A549 (cell line): ENCODE measurements at places on chromosomes 1 and 21.

GRCh38 chr1:10082785-10083479 is 50.2 kb downstream of the UBE4B start:
- no peak for DNase-seq

DNA sequence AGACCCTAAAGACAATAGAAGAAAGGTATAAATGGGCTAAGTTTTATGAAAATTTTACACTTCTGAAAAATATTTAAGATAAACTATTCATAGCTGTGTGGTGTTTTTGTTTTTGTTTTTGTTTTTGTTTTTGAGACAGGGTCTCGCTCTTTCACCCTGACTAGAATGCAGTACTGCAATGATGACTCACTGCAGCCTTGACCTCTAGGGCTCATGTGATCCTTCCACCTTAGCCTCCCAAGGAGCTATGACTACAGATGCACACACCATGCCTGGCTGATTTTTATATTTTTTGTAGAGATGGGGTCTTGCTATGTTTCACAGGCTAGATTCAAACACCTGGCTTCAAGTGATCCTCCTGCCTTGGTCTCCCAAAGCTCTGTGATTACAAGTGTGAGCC is 66.6 kb downstream of the PUM1 start:
- DNase-seq: no peak

DNA sequence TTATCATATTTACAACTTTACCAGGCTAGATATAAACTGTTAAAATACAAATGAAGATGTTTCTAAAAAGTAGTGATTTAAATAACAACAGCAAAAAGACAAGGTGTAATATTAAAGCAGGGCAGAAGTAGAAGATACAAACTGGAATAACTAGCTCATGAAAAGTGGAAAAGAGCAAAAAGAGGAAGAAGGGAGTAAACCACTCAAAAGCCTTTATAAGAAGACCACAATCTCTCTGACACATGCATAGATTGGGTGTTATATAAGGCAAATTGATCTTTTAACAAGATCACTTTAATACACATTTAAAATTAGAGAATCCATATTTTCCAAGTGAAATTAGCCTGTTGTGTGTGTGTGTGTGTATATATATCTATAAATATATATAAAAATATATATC is 5.0 kb downstream of the DENND1B start:
- no peak for DNase-seq

- DNase-seq: no peak
These were observed 10.0 kb upstream of the ASCL5 start for GRCh38 chr1:201137024-201137392.

GRCh38 chr1:183537405-183537804 is 52.9 kb downstream of the NCF2 start:
- DNase-seq: no peak
